Sigmoid colon (tissue), 7 donors: ENCODE measurements at places on chromosomes 2 and 18. TPM values are rescaled to one million over a fixed set of nuclear protein-coding genes. Genes with fewer than 3 reads are reported as not detected.

DNA sequence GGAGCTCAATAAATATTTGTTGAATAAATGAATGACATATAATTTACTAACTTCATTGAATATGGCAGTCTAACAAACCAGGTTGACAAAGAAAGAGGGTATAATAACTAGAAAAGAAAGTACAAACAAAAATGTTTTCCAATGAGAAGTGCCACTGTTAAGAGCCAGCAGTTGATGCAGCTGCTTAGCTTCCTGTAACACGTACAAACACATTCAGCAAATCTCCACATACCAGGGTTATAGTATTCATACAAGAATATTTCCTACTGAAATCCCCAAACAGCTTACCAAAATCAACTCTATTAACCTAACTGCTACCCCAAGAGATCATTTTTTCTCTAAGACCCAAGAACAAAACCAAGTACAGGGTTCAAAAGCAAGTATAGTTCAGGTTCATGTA, 77.7 kb downstream of the THADA start:
- DNase-seq: no peak

GRCh38 chr2:201855356-201855755, 49.0 kb downstream of the CDK15 start:
- no peak for DNase-seq

DNA sequence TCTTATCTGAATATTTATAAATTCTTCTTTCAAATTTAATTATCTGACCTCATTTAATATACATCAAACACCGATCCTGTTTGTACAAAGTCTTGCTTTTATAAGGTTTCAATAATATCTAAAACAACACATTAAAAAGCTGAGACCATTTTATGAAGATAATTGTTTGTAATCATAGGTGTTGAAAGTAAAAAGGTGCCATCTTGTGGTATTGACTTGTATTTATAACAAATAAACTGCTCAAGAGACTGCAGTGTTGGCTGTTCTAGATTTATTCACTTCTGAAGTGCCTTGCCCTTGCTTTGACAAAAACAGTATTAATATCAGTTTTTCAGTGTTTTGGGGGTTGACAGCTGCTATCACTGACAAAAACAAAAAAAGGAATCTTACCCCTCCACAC, 286.8 kb upstream of the HNMT start:
- DNase-seq: no peak

DNA sequence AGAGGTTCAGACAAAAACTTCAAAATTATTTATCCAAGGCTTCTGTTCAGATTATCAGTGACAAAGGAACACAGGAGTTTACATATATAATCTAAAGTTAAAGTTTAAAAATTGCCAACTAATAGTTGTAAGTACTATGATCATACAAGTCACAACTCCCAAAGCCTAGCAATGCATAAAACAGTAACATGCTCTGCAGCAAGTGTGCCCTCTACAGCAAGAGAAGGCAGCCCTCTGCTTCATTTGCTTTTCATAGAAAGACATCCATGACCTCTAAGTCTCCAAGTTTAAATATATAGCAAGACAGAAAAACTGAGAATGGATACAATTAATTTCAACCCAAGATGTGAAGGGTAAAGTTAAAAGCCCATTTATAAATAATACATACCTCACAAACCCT, 13.3 kb downstream of the RAB1A start:
- DNase-seq: no peak

Gene LHCGR
- total RNA-seq: not detected

Gene SLC5A7
- total RNA-seq: 2.9 TPM

- DNase-seq: no peak
These were observed 124.6 kb downstream of the TMEFF2 start for GRCh38 chr2:192070099-192070498.

DNA sequence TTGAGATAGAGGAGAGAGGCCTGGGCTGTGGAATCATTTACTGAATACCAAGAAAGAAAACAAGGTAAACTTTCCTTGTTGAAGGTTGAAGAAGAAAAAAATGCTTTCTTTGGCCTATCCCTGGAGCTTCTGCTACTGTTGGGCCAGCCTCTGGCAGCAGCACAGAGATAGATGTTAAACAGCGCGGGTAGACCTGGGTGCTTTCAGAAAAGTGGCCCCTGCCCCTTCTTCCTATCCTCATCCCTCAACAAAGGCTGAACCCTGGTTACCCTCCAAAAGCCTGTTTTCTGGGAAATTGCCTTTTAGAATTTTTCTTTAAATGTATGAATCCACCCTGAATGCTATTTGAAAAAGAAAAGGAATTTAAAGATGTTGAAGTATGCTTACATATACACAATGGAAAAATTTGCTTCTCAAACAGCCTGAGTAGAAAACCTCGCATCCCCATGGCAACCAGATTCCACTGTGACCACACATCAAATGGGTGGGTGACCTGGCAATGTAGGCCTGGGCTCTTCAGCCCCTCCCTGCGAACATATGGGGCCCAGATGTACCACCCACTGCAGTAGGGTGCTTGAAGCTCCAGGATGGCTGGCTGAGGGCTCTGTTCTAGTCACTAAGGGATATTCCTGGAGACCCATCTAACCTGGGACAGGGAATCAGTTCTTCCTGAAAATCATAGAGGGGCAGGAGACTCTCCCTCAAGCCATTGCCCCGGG, 23.4 kb upstream of the CHRNA1 start:
- DNase-seq: no peak

Gene TMEM17
- 2.5 TPM for total RNA-seq

GRCh38 chr18:35303610-35304009, 13.6 kb upstream of the ZSCAN30 start:
- no peak for DNase-seq

Gene MARCHF4
- 0.14 TPM for total RNA-seq

Gene LIMS4
- total RNA-seq: 0.33 TPM

Gene ACOXL
- total RNA-seq: not detected

GRCh38 chr2:64562148-64562784, 38.1 kb downstream of the AFTPH start:
- no peak for DNase-seq

DNA sequence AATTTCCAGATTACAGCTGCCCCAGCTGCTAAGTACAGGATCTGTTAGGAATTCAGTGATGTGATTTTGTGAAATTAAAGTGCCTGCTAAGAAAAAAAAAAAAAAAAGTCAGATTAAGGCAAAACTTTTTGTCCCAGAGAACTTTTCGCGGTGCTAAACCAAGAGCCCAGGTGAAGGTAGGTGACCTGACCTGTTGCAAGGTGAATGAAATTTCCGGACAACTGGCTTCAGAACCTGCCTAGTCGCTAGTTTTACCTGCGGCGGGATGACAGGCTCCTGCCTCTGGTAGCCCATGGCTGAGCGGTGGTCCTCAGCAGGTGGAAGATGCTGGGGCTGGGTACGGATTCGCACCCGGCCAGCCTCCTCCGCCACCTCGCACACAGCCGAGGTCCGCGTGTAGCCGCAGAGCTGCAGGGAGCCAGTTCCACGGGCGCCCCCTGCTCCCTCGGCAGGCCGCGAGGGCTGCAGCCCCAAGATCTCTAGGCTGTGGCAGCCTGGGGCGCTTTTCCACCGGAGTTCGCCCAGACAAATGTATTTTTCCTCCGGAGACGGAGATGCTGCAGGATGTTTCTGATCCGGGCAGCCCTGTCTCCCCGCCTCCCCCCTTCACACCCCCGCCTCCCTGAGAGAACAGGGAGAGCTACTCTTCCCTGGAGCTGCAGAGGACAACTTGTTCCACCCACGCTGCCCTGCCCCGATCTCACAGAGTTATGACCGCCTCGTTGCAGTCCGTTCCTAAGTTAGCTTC, at the start of gene SLC38A11:
SLC38A11 (minus strand) TSS at position 572 of the 748 bp plus-strand sequence; CDS start at position 294, 278 bp downstream.
- peak; percentile 68 for DNase-seq

DNA sequence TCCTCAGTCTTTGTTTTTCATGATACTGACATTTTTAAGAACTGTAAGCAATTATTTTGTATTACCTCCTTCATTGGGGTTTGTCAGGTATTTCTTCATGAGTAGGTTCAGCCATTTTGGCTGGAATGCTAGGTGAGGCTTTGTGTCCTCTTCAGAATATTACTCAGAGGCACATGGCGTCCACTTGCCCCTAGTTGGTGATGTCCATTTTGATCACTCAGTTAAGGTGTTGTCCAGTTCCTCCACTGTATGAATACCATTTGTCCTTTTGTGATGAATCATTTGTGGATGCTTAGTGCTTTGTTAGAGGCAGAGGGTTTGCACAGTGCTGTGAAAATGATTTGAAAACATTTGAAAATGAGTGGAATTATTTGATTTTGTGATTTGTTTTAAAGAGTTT, 4.7 kb downstream of the IL1RL2 start:
- no peak for DNase-seq

DNA sequence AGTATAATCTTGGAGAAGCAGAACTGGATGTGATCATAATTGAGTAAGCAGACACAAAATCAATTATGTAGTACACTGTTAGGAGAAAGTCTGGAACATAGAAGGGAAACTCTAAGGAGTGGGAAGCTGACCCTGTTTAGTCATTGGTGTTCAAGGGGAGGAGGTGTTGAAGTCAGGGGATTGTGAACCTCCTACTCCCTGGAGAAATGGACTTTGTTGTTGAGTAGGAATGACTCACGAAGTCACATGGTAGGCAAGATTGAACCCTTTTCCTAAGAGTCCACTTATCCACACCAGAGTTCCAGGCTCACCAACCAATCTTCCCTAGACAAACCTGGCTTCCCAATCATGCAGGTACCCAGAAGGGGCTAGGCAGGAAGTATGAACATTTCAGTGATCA, 81.0 kb upstream of the BCL11A start:
- DNase-seq: no peak

- DNase-seq: no peak
These were observed 2156.0 kb upstream of the PIK3C3 start for GRCh38 chr18:39799006-39799405.

- no peak for DNase-seq
These were observed 46.6 kb downstream of the SCN1A start for GRCh38 chr2:166081131-166081632.

GRCh38 chr2:231050018-231050901, 6.4 kb upstream of the PSMD1 start:
- no peak for DNase-seq

Gene NYAP2
- total RNA-seq: not detected

DNA sequence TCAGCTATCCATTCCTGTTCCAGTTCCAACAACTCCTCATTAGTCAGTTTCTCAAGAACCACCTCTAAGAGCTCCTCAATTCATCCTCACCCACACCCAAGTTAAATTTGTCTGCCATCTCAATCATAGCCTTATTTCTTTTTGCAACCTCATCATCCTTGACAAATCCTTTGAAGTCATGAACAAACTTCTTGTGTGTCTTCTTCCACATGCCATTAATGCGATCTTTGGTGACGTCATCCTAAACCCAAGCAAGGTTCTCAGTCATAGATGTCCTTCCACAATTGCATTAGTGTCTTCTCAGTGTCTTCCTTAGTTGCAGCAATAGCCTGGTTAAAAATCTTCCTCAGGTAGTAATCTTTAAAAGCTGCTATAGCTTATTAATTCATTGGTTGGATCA, 71.2 kb upstream of the FSIP2 start:
- DNase-seq: no peak

DNA sequence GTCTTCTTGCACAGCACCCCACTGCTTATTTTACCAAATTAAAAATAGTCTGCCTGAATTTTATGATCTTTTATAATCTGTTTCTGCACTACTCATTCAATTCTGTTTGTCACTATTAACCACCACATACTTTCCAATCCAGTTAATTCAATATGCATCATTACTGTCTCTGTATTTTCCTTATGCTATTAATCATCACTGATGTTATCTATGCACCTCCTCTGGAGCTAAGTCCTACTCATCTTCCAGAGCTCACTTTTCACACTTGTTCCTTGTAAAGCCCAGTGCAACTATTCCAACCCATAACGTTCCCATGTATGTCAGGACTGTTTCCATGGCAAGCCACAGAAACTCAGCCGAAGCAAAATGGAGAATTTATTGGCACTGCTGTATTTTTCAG, 713.6 kb downstream of the PLCL1 start:
- no peak for DNase-seq

- no peak for DNase-seq
These were observed 823 bp upstream of the GORASP2 start for GRCh38 chr2:170928036-170928823.

DNA sequence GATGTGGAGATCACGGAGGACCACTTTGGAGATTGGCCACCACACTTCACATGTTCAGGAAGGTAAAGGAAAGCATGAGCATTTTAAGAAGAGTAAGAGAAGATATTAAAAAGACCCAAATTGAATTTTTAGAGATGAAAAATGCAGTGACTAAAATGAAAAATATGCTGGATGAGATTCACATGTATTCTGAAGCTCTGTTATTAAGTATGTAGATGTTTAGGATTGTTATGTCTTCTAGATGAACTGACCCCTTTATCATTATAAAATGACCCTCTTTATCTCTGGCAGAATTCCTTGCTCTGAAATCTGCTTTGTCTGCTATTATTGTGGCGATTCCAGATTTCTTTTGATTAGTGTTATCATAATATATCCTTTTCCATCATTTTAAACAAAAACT, 36.0 kb upstream of the DYNC2LI1 start:
- DNase-seq: no peak

- DNase-seq: no peak
These were observed 440.7 kb upstream of the MMADHC start for GRCh38 chr2:150028322-150028721.

Gene UPP2
- total RNA-seq: not detected

Gene PNPT1
- 14.0 TPM for total RNA-seq

DNA sequence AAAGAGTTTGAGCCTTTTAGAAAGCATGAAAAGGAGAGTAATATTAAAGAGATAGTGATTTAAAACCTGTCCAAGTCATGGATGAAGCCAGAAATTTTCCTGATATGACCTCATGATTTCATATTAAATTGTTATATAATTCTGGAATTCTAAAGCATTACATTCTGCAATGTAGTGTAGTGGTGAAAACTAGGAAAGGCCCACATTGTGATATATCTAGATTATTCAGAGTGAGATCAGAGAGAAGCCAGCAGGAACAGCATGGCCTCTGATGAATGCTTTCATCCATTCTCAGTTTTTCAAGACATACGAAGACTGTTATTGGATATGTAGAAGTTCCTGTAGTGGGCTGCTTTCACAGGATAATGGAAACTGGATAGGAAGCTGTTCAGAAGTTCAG, 98.8 kb downstream of the LCLAT1 start:
- no peak for DNase-seq

DNA sequence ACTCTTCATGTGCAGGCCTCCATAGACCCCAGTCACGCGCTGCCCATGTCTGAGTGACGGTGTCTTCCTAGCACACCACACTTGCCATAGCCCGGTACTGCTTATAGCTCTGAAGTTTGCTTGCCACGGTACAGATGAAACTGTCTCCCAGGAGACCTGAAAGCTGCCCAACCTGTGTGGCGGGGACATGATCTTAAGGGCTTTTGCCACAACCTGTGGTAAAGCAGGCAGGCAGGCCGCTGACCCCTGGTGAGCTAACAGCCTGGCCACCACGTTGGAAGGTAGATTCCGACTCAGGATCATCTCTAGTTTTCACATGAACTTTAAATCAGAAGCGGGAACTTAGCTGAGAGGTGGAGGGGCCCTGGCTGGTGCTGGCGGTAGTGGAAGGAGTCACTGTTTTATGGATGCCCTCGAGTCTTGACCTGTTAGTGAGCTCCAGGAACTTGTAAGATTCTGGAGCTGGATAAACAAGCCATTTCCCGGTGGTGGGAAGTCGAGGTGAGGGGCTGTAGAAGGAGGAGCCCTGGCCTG, 153.3 kb downstream of the ZNF236 start:
- no peak for DNase-seq

Gene KYNU
- total RNA-seq: 1.4 TPM
